ENCODE measurements at places on chromosomes 4 and X.

DNA sequence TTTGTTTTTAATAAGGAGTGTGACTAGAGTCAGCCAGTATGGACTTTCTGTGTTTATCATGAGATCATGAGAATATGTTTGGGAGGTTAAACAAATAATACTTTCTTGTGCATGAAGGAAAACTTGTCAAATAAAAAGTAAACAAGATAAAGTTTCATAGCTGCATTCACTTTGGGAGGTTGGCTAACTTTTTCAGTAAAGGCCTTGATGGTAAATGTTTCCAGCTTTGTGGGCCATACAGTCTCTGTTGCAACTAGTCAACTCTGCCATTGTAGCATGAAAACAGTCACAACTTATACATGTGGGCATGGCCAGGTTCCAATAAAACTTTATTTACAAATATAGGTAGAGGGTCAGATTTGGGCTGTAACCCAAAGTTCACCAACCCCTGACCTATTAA is 150.4 kb downstream of the MID1 start:
- no peak for DNase-seq

DNA sequence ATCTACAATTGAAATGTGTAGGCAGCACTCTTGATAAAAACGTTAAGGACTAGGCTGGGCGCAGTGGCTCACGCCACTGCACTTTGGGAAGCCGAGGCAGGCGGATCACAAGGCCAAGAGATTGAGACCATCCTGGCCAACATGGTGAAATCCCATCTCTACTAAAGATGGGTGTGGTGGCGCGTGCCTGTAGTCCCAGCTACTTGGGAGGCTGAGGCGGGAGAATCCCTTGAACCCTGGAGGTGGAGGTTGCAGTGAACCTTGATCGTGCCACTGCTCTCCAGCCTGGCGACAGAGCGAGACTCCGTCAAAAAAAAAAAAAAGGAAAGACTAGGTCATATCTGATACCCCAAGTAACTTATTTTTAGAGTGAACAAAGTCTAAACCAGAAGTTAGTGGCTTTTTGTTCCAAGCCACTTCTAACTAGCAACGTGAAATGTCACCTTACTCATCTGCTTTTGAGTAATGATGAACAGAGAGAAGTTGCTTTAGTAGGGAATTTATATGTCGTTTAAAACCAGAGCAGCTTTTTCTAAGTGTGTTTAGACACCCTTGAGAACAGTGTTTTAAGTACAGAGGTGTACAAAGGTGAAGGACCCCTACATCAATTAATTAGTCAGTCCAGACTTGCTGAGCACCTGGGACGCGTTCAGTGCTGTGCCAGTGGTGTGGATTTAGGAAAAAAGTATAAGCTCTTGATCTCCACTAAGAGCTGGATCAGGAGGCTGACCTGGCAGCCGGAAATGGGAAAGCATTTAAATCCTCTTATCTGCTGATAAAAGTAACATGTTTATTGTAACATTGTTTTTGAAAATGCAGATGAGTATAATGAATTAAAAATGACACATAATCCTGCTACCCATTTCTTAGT is 23.5 kb downstream of the SPRY1 start:
- no peak for DNase-seq

DNA sequence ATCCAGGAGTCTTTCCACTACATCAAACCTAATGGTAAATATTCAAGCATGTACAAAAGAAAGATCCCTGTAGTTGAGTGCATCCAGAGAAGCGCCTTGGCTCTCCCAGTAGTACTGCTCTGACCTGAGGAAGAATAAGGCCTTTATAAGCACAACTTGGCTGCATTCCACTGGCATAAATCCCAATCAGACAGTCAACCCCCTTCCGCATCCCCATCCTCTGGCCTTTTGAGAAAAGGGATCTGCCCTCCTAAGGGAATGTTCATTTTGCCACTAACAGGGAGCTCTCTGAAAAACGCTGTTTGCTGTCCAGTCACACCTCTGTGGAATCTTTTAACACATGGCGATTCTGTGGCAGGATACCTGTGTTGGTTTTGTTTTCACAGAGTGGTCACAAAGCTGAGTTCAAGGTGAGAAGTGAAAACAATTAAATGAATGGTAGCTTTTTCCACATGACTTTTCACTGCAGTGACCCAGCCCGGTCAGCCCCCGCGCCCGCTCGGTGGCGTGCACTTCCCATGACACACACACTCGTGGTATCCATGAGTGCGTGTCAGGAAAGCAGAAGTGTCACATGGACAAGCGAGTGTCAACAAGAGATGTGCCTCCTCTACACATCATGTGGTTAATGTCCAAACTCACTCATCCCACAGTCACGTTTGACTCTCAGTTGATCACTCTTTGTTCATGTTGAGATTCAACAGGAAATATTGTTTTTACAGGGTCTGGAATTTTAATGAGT is 112.2 kb upstream of the ENPP6 start:
- peak; percentile 87 for DNase-seq

GRCh38 chr4:165604181-165604580 is 225.4 kb downstream of the CPE start:
- DNase-seq: no peak

GRCh38 chr4:138037696-138038095 is 204.5 kb downstream of the SLC7A11 start:
- no peak for DNase-seq

- DNase-seq: no peak
Measured at GRCh38 chrX:105502336-105502735, 281.8 kb upstream of the TEX13A start.

DNA sequence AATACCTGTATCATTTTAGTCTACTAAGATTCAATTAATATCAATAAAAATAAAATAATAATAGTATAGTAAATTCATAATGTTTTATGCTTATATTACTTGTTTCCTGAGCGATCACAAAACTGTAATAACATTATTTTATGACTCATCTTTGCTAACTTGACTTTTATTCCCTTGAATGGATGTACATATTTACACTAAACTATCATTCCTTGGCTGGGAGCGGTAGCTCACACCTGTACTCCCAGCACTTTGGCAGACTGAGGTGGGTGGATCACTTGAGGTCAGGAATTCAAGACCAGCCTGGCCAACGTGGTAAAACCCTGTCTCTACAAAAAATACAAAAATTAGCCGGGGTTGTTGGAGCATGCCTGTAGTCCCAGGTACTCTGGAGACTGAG is 104.0 kb upstream of the SLC34A2 start:
- DNase-seq: no peak

- no peak for DNase-seq
Measured at GRCh38 chr4:44914748-44915147, 188.4 kb upstream of the GNPDA2 start.

GRCh38 chrX:149476513-149476912 is 28.6 kb downstream of the IDS start:
- DNase-seq: no peak

DNA sequence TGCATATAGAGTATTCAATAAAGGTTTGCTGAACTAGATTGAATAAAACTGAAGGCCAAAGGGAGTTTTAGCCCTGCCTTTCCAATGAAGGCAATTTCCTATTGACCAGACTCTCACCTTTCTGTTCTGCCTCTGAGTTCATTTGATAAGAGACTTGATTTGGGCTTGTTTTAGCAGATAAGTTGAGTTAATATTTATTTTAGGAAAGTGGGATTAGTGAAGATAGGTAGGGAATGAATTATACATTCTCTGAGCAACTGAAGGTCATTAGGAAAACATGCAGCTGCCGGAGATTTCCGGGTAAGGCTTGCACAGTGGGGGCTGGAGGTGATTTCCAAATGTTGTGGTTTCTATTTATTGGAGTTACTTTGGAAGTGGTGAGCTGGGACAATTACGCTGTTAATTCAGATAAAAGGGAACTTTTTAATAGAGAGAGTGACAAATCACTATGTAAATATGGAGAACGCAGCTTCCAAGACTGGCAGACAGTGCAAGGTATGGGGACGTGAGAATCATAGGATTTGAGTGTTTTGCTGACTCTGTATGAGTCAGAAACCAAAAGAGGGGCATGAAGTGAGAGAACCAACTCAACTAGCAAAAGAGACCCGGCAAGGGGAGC is 553.6 kb upstream of the BOD1L1 start:
- DNase-seq: no peak

GRCh38 chrX:14064626-14065432 is 35.1 kb upstream of the GEMIN8 start:
- DNase-seq: no peak

GRCh38 chr4:28636971-28637370 is 1776.3 kb downstream of the STIM2 start:
- no peak for DNase-seq

GRCh38 chr4:172736046-172736445 is 432.6 kb upstream of the GALNT7 start:
- no peak for DNase-seq

- no peak for DNase-seq
Measured at GRCh38 chr4:55754754-55755350, 64.7 kb upstream of the EXOC1L start.

Data from naive B cell (primary cell).